ENCODE measurements at places on chromosomes 3 and 15. TPM values are rescaled to one million over a fixed set of nuclear protein-coding genes. Genes with fewer than 3 reads are reported as not detected.

Gene CPNE9
- total RNA-seq = 0.14 TPM

Gene FSD2
- not detected for total RNA-seq

Gene CCDC39
- total RNA-seq = not detected

Gene CYP8B1
- not detected for total RNA-seq

Gene BCL6
- total RNA-seq = 42.9 TPM

Gene CNTN4
- total RNA-seq = not detected

Gene ADAMTSL3
- not detected for total RNA-seq

Gene PTH1R
- total RNA-seq = not detected

Gene HRH1
- 1.4 TPM for total RNA-seq

Gene ISG20
- 120 TPM for total RNA-seq

Gene SLC9C1
- not detected for total RNA-seq

Gene ADAMTS17
- total RNA-seq = 0.49 TPM

DNA sequence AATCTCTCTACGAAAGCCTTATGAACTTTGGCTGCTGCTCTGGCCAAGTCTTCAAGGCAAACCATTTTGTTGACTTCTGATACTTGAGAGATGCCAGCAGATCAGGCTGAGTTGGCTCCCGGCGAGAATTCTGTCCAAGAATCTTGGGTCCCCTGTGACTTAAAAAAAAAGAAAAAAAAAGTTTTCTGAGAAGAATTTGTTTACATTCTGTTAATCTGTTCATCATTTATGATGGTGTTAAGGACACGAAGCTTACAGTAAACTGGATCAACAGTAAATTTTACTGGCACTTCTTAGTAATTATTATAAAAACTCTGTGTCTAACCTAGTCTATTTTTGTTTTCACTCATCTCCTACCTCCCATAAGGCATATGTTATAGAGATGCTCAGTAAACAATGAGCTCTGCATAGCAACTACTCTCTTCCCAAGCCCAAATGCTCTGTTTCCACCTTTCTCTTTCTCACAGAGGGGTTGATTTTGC lies 320.9 kb upstream of the RASGRP1 start:
- no peak for DNase-seq

DNA sequence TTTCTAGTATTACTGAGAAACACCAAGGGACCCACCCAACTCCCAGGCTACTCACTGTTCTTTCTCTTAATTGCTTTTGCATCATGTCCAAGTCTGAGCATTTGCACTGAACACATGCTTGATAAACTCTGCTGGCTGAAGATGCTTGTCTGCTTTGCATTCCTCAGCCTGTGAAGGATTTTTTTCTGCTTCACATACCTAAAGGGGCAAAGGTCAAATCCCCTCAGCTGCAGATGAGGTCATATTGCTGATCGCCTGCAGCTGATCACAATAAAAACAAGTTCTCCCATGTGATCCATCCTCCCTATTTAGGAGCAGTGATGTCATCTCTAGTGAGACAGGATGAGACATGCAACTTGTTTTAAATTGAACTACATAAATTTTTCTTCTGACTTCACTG lies 84.6 kb upstream of the DCBLD2 start:
- no peak for DNase-seq

- DNase-seq = no peak
Observed at GRCh38 chr3:113269661-113270060, 58.3 kb downstream of the BOC start.

DNA sequence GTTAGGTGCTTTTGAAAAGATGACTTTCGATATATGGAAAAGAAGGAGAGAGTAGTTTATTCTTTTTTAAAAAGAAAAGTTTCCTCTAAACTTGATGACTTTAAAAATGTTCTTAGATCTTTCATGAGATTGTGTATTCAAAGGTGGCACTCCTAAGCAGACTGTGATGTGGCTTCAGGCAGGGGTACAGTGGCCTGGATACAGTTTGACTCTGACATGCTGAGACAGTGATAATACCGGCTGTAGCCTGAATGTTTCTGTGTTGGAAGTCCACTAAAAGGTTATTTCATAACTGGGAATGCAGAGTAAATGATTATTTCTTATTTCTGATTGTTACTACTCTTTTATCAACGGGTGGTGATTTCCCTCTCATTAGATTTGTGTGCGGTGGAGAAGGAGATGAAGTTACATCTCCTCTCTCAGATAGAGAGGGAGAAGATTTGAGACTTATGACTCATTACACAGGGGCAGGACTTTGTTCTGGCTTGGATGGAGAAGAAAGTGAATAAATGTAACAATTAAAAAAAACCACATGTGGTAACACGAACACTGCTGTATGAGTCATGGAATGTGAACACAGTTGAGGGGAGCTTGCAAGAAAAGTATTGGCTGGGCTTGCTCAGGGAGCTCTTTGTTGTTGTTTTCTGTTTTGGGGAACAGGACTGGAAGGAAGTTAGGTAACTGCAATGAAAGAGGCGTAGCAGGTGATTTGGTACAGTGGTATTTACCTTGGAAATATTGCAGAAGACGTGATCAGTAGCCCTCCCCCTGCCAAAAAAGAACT lies 21.6 kb downstream of the SPTSSB start:
- peak; percentile 32 for DNase-seq

DNA sequence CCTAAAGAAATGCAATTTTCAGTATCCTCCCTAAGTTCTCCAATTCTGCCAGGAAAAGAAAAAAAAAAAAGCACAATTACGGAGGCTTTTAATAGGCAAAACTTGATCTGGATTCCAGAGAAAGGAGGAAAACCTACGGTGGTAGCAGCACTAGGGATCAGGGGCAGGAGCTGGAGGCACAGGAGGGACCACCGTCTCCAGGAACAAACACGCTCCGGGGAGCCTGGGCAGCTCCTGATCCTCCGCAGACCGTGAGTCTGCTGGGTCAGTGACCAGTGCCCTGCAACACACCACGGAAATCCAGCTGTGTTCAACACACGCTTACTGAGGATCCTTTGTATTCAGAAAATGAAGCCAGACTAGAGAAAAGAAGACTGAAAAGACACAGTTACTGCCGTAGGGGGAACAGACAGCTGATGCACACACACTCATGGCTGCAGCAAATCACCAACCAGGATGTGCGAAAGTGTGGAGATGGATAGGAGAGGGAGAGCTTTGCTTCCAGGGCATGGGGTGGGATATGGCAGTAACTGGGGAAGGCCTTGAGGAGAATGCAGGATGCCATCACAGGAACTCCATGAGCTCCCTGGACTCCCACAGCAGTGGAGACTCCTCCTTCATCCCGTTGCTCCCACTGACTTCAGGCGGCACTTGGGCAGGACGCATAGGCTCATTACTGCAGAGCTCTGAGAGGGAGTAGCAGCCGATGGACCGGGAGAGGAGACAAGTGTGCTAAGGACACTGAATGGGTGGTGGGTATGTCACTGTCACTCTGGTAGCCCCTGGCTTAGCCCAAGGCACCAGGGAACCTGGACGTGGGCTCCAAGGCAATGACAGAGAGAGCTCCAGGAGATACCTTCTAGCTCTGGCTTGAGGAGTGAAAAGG lies 167.0 kb downstream of the ATP10A start:
- DNase-seq = no peak

- DNase-seq = no peak
Observed at GRCh38 chr3:186596568-186597287, 16.1 kb upstream of the AHSG start.

DNA sequence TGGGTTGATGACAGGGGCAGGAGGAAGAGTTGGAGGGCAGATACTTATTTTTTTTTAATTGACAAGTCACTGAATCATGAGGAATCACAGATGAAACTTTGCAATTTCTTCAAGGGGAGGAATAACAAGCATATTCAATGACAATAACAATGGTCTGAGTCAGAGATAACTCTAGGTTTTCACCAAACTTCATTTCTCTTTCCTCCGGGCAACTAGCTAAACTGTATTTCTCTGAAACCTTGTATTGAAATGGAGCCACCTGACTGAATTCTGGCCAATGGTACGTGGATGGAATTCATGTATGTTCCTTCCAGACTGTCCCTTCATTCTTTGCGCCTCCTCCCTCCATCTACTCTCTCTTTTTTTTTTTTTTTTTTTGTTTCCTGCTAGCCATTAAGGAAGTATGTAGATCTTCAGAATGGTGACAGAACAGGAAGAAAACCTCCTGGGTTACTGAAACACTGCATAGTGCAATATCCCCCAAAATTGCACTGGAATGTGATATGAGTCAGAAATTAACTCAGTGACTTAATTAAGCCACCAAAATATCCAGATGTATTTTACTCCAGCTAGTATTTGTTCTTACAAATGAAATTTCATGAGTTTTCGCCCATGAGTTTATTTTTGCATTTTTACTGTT lies 495.4 kb downstream of the OTOL1 start:
- DNase-seq = no peak

GRCh38 chr15:45111390-45112142 lies 2.4 kb downstream of the DUOX2 start:
- no peak for DNase-seq

GRCh38 chr15:39213385-39213840 lies 367.5 kb upstream of the THBS1 start:
- no peak for DNase-seq

- DNase-seq = no peak
Observed at GRCh38 chr15:81311752-81312464, 12.0 kb downstream of the STARD5 start.

GRCh38 chr15:101372149-101372577 lies 77.1 kb upstream of the SNRPA1 start:
- no peak for DNase-seq

GRCh38 chr15:62878070-62878469 lies 164.5 kb upstream of the TPM1 start:
- no peak for DNase-seq

- DNase-seq = no peak
Observed at GRCh38 chr3:34198309-34198708, 399.9 kb downstream of the PDCD6IP start.

DNA sequence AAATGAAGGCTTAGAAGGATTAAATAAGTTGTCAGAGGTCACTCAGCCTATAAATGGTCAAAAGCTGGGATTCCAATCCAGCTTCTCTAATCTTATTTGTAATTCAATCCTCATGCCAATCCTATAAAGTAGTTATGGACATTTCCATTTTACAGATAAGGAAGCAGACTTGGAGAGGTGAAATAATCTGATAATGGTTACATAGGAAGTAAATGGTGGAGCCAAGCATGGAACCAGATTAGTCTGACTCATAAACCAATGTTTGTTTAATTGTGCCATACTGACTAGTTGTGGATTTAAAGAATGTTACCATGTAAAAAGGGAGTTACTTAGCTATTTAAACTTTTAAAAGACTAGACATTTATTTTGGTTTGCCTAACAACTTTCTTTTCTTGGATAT lies 59.7 kb downstream of the KCNAB1 start:
- no peak for DNase-seq

DNA sequence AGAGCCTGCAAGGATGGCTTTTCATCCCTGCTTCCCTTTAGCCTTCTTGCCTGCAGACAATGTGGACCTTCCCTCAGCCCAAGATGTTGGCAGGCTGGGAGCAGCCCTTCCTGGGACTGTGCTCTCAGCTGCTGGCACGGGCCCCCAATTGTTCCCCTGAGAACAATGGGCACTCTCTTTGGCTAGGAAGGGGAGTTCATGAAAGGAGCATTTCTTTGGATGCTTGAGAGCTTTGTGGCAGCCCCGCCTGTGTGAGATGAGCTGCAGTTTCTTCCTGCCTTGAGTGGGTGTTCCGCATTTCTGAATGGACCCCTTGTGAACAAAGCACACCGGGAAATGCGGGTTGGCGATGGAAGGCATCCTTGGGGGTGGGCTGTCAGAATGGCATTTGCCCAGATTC lies 35.0 kb upstream of the BSN start:
- DNase-seq = no peak

- no peak for DNase-seq
Observed at GRCh38 chr3:195873971-195874370, 34.4 kb downstream of the TNK2 start.

DNA sequence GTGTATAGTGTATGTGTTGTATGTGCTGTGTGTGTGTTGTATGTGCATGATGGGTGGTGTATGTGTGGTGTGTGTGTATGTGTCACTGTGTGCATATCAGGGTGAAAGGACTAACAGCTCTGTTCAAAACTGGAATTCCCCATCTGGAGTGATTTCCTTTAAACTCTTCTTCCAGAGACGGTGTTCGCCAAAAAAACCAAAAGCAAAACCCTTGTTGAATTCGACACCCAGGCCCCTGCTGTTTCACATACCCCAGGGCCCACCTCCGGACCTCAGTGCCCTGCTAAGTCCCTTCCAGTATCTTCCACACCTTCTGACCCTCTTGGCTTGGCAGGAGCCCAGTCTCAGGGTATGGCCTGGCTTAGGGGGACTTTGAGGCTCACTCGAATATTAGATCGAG lies 44.9 kb upstream of the SEC13 start:
- DNase-seq = peak; percentile 18

DNA sequence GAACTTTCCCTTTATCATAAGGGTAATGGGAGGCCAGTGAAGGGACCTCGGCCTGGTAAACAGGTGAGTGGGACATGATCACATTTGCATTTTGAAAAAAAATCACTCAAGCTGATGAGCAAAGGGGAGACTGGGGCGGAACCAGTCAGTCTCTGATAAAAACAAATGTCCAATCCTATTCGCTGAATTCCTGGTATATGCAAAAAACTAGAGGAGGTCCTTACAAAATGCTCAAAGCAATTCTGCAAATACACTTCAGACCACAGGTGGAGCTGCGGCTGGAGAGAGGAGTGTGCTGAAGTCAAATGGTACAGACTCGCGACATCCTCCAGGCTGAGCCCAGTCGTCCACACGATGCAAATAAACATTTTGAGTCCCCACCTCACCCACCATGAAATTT lies 166.7 kb downstream of the FOXP1 start:
- DNase-seq = peak; percentile 64

DNA sequence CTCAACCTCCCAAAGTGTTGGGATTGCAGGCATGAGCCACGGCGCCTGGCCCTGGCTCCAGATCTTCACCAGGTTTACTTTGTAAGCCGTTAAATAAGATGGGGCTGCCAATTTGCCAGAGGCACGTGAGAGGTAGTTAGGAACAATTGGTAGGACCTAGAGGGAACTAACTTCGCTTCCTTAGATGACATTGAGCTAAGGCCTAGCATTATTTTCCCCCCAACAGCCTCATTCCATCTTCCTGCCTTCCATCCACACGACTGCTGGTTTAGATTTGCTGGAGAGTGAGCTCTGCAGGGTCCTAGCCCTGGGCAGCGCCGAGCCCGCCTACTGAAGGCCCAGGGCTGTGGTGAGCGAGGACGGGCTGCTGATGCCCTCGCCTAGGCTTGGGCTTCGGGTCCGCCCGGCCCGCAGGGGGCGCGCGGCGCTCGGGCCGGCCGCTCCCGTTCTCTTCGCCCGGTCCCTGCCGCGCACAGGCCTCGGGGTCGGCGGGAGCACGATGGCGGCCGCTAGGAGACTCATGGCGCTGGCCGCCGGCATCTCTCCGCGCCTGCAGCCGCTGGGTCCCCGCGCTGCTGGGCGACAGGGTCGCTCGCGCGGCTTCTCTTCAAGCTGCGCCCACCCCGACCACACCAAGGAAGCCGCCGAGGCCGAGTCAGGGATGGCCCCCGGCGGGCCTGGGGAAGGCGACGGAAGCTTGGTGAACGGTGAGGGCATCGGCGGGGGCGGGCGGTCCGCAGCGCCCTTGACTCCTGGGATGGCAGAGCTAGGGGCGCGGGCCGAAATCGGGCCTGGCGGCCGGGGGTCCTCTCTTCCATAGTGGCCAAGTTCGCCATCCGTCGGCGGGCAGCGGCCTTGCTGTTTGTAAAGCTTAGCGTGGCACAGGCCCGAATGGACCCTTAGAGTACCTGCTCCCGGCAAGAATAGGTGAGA lies 21.9 kb downstream of the DHX30 start:
- peak; percentile 88 for DNase-seq

- DNase-seq = peak; percentile 8
Observed at GRCh38 chr3:161914703-161915417, 418.3 kb downstream of the OTOL1 start.
